Hindlimb muscle (tissue), 1 donor: ENCODE measurements at places on chromosomes 2 and 18.

GRCh38 chr18:77068321-77069312, 64.0 kb downstream of the MBP start:
- no peak for DNase-seq

DNA sequence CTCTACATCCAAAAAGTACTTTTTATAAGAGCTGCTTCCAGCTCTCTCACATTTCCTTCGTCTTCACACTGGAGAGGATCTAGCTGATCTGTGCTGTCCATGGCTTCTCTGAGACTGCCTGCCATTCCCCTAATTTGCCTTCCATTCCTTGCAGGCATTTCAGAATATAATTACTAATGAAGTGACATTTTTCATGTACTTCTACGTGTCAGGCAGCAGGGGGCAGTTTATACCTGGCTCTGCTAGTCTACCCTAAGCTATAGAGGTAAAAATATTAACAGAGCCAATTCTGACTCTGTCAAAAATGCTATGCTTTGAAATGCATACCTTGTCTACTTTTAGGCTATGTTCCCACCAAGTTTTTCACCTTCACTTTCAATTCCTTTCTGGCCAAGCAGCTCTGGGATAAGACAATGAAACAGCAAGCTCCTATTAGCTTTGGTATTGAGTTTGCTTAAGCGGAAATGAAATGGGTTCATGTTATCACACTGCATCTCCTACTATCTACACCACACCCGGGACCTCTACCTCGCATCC, 81.9 kb downstream of the MEP1B start:
- peak; percentile 37 for DNase-seq

DNA sequence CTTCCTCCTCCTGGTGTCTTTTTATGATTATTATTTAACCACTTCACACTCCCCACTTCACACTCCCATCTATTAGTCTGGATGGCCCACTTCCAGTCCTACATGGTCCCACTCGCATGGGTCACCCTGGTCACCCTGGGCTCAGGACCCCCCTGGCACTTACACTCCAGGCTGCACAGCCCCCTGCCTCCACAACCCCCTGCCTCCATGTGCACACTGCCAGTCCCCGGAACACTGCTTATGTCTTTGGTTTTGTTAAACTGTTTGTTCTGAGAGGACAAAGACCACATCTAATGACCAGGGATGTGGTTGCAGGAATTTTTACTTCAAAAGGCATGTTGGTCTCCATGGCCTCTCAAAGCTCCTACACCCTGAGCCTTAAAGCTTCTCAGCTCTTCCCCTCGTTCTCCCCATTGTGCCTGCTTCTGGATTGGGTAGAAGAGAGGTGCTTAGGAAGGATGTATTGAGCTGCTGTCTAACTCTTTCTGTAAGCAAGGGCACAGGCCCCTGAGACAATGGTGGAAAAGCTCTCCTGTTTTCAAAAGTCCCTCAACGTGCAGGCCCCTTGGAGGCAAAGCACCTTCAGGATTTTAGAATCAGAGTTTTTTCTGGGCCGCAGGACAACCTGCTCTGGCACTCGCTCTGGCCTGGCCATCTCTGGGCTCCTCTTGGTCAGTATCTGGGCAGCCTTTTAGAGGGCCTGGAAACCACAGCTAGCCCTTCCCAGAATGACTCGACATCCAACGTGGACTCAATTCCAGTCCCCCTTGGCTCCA, 150.0 kb upstream of the HAAO start:
- DNase-seq, result no peak

DNA sequence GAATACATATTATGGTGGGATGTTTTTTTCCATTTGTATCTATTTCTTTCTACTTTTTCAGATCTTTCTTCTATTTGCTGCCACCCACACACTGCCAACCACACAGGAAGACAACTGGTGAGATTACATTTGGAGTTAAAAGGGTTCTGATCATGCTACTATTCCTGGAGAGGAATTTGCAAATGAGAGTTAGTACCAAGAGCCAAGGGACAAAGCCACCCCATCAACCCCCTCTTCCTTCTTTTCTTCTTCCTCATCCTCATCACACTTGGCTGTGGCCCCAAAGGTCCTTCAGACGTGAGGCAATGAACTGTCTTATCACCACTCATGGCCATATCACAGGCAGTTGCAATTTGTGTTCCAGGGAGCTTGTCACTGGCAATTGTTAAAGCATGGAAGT, 215.6 kb upstream of the SLC14A2 start:
- DNase-seq, result no peak

- DNase-seq, result no peak
Measured at GRCh38 chr2:205739620-205740019, 57.3 kb downstream of the NRP2 start.

- DNase-seq, result no peak
Measured at GRCh38 chr2:220590476-220590875, 963.0 kb downstream of the SLC4A3 start.

- DNase-seq, result no peak
Measured at GRCh38 chr2:199404841-199405240, 52.9 kb downstream of the SATB2 start.

DNA sequence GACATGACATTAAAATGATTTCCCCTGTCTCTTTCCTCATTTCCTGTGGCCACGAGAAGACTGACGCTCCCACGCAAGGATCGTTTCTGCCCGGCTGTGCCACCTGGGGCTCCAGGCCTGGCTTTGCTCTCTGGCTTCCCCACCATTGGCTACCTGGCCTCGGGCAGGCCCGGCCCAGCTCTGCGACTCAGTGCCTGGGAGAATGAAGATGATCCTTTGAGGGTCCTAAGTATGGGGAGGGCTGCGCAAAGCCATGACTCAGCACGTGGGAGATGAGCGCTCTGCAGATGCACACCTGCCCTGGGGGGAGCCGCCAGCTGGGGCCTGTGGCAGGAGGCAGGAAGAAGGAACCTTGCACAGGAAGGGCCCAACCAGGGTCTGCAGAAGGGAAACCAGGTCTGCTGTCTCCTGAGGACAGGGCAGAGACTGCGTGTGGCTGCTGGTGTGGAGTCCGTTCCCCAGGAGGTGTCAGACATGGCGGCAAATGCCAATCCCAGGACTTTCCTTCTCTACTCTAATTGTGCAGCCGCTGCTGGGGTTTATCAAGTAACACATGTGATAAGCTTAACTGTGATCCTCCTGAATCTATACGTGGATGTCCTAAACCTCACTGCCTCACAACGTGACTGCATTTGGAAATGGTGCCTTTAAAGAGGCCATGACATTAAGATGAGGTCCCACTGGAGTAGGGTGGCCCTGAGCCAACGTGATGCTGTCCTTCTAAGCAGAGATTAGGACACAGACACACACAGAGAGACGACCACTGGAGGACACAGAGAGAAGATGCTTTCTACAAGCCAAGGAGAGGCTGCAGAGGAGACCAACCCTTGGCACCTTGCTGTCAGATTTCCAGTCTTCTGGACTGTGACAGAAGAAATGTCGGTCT, 32.9 kb downstream of the MBP start:
- DNase-seq, result no peak
